ENCODE measurements at places on chromosomes 12 and 14.

- no peaks in the 10 kb centered on the region for H3K4me1 ChIP-seq
- no peak overlapping the region for H3K4me3 ChIP-seq
- H3K36me3 ChIP-seq, result no peaks in the 10 kb centered on the region
- DNase-seq, result peak; percentile 29
Measured at GRCh38 chr14:24840204-24840893, 206.4 kb upstream of the GZMB start.

GRCh38 chr12:6846316-6846869, 4.7 kb downstream of the CDCA3 start:
- no peak overlapping the region for H3K4me3 ChIP-seq
- peaks cover 8% of the 10 kb centered on the region for H3K4me1 ChIP-seq
- no peak overlapping the region for H3K27ac ChIP-seq
- H3K36me3 ChIP-seq, result peaks cover 65% of the 10 kb centered on the region
- no peaks in the 10 kb centered on the region for H3K27me3 ChIP-seq

DNA sequence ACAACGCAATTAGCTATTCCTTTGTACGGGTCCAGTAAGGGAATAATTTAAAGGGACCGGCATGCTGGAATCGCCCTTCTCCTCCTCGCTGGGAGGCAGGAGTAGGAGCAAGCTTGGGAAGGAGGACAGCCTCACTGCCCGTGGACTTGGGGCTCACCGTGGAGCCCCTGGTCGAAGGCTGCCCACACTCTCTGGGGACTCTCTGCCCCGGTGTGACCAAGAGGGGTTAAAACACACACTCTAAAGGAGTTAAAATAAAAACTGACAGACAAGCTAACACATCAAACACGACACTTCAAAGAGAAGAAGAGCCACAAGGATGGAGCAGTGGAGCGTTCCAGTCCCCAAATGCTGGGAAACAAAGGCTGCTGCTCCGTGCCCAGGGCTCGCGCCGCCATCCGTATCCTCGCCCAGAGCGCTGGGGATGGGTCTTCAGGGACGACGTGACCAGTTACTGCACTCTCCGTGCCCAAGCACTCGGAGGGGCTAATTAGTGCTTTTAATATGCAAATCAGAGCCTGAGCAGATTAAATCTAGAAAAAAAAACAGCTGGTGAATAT, 123.3 kb downstream of the PAPOLA start:
- no peak overlapping the region for H3K27ac ChIP-seq
- no peaks in the 10 kb centered on the region for H3K4me1 ChIP-seq
- H3K4me3 ChIP-seq, result no peak overlapping the region
- H3K27me3 ChIP-seq, result peaks cover 56% of the 10 kb centered on the region
- H3K36me3 ChIP-seq, result no peaks in the 10 kb centered on the region
- no peak for DNase-seq

DNA sequence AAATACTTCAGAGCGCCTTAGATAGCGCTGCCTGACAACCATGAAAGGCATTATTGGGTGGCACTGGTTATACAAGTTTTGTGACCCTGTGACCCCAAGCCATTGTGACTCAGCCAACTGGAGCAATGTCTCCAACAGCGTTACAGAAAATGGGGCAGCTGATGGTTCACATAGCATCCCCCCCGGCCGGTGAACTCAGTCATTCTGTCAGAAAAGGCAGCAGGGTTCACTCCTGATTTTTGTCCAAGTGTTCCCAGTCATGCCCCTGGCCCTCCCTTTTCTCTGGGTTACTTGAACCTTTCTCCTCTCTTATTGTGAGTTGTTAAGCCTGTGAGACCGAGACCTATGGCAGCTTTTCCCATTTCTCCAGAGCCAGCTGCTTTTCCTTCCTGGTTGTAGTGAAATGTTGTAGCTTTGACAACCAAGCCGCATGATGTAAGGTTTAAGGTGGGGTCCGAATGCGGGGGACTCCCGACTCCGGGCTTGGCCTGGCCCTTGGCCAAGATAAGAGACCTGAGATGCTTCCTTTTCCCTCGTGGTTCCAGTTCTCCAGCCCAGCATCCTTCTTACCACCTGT, 22.0 kb downstream of the CD9 start:
- H3K27me3 ChIP-seq, result no peaks in the 10 kb centered on the region
- H3K4me1 ChIP-seq, result peaks cover 21% of the 10 kb centered on the region
- no peak overlapping the region for H3K27ac ChIP-seq
- H3K4me3 ChIP-seq, result no peak overlapping the region

GRCh38 chr14:81797315-81797714, 263.7 kb upstream of the SEL1L start:
- no peak for DNase-seq
- H3K4me3 ChIP-seq, result no peak overlapping the region

- no peak overlapping the region for H3K27ac ChIP-seq
- H3K4me3 ChIP-seq, result no peak overlapping the region
- no peak for DNase-seq
- peaks cover 3% of the 10 kb centered on the region for H3K4me1 ChIP-seq
- H3K27me3 ChIP-seq, result no peaks in the 10 kb centered on the region
- no peaks in the 10 kb centered on the region for H3K36me3 ChIP-seq
Measured at GRCh38 chr12:43290836-43291235, 261.2 kb downstream of the ADAMTS20 start.

- H3K4me3 ChIP-seq, result no peak overlapping the region
- no peaks in the 10 kb centered on the region for H3K4me1 ChIP-seq
- no peaks in the 10 kb centered on the region for H3K36me3 ChIP-seq
- no peak overlapping the region for H3K27ac ChIP-seq
- H3K27me3 ChIP-seq, result no peaks in the 10 kb centered on the region
- no peak for DNase-seq
Measured at GRCh38 chr12:103422746-103423515, 72.8 kb downstream of the C12orf42 start.

GRCh38 chr12:132116709-132117557, 27.2 kb downstream of the DDX51 start:
- peaks cover 81% of the 10 kb centered on the region for H3K36me3 ChIP-seq
- H3K4me1 ChIP-seq, result no peaks in the 10 kb centered on the region
- H3K27me3 ChIP-seq, result no peaks in the 10 kb centered on the region
- no peak overlapping the region for H3K27ac ChIP-seq

- H3K4me1 ChIP-seq, result no peaks in the 10 kb centered on the region
- no peaks in the 10 kb centered on the region for H3K36me3 ChIP-seq
- peaks cover 51% of the 10 kb centered on the region for H3K27me3 ChIP-seq
- DNase-seq, result no peak
- H3K4me3 ChIP-seq, result no peak overlapping the region
Measured at GRCh38 chr12:98374007-98374406, 141.4 kb upstream of the TMPO start.

DNA sequence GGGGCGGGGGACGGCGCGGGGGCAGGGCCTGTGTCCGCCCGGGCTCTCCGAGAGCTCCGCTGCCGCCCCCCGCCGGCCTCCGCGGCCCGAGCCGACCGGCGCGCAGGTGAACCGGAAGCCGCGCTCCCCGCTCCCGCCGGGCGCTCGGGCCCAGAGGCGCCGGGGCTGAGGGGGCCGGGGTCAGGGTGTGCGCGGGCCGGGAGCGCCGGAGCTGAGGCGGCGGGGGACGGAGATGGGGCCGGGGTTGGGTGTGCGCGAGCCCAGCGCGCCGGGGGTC, 431 bp downstream of the HIP1R start:
- DNase-seq, result no peak
- H3K4me1 ChIP-seq, result peaks cover 20% of the 10 kb centered on the region
- H3K27ac ChIP-seq, result no peak overlapping the region

GRCh38 chr12:76568888-76569551, 9.4 kb upstream of the OSBPL8 start:
- no peaks in the 10 kb centered on the region for H3K4me1 ChIP-seq
- no peak for DNase-seq
- H3K27ac ChIP-seq, result no peak overlapping the region
- no peaks in the 10 kb centered on the region for H3K27me3 ChIP-seq

DNA sequence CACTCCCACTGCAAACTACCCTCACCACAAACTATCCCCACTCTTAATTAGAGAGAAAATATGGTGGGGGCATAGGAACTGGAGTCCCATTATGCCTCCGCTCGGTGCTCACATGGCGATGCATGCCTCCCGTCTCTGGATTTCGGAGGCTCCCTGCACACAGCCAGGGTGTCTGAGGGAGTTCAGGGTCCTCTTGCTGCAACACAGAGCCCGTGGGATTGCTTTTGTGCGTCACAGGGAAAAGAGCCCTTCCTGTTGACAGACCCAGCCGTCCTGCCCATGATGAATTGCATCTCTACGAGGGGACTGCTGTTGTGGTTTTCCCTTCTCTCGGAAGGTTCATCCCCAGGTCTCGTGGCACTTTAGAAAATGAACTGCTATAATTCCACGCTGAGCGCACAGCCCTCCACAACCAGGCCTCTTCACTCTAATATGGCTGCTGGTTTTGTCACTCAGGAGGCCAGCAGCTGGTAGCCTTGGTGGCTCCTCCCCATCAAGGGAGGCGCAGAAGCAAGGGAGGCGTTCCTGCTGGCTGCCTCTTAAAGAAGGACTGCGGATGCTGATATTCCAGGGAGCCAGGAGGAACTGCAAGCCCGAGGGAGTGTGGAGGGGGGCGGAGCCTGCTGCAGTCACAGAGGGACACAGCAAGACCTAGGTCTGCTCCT, 158.0 kb downstream of the KCNA5 start:
- H3K4me3 ChIP-seq, result no peak overlapping the region
- H3K27ac ChIP-seq, result no peak overlapping the region
- peaks cover 34% of the 10 kb centered on the region for H3K27me3 ChIP-seq
- no peaks in the 10 kb centered on the region for H3K4me1 ChIP-seq
- no peaks in the 10 kb centered on the region for H3K36me3 ChIP-seq

DNA sequence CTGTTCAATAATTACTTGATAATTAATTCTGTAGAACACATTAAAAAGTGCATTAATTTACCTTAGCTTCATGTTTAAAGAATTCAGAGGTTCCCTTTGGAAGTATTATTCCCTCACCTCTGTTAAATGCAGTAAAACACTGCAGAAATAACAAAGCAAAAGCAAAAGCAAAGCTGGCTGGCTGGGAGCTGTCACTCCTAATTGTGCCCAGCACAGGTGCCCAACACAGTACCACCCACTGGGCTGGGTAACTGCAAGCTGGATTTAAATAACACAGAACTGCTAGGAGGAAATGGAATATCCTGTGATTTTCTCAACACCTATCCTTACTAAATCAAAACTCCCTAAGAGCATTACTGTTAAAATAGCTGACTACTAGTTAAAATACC, 72.6 kb downstream of the SLC2A13 start:
- H3K27ac ChIP-seq, result no peak overlapping the region
- no peak for DNase-seq
- no peaks in the 10 kb centered on the region for H3K36me3 ChIP-seq
- no peaks in the 10 kb centered on the region for H3K27me3 ChIP-seq
- H3K4me3 ChIP-seq, result no peak overlapping the region

DNA sequence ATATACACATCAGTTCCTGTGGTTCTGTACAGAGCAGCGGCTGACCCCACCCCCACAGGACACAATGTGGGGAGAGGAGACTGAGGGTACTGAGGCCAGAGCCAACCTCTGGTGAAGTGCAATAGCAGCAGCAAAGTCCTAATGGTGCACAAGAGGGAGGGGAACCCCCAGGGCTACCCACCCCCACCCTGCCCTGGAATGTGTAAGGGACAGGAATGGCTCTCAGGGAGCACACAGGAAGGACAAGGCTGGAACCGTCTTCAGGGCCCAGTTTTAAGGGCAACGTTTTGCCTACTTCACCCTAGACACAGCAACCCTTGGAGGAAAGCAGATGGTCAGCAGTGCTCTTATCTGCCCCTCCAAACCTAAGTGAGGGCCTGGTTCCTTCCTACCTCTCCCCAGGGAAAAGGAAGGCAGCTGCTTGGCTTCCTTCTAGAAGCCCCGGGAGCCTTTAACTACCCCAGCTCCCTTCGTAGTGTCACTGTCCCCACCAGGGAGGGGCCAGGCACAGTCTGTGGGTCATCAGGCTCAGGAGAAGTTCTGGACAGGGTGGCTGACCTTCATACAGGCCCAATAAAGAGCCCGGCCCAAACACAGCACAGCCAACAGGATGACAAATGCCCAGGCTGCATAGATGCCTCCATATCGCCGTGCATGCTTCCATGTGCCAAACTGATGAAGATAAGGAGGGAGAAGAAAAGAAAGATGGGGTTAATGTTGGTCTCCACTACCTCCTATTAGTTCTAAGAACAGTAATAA, 3.0 kb downstream of the PIP4P1 start:
- no peak overlapping the region for H3K4me3 ChIP-seq
- no peaks in the 10 kb centered on the region for H3K27me3 ChIP-seq
- H3K27ac ChIP-seq, result no peak overlapping the region
- peaks cover 11% of the 10 kb centered on the region for H3K4me1 ChIP-seq
- DNase-seq, result no peak
- peaks cover 42% of the 10 kb centered on the region for H3K36me3 ChIP-seq

GRCh38 chr14:68795597-68796417, 2.9 kb upstream of the ZFP36L1 start:
- H3K36me3 ChIP-seq, result peaks cover 12% of the 10 kb centered on the region
- H3K4me3 ChIP-seq, result peak overlapping the region; percentile 75
- DNase-seq, result peak; percentile 92

DNA sequence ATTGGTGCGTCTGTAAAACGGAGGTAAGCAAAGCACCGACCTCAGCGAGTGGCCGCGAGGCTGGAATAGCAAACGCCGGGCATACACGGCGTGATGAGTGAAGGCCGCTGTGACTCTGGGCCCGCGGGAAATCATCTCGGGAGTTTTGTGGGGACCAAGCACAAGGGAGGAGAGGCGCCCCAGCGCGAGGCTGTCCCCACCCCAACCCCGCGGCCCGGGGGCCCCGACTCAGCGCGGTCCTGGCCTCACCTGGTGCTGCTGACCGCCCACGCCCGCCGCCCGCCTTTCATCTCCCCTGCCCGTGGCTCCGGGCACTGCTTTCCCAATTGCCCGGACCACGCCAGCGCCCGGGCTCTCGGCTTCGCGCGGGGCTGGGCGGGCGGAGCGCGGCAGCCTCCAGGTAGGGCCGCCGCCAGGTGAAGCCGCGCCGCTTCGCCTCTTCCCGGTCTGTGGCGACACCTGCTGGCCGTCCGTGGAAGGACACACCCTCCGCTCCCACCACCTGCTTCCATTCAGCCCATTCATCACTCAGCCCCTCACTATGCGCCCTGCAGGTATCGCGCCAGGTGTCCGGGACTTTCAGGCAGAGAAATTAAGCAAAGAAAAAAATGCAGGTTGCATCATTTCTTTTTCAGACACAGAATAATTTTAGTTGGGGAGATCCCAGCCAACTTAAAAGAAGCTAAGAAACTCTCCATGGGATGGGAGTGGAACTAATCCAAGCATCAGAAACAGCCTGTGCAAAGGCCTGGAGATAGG, 360.4 kb downstream of the MED13L start:
- DNase-seq, result no peak
- H3K27me3 ChIP-seq, result peaks cover 42% of the 10 kb centered on the region
- H3K4me1 ChIP-seq, result peaks cover 4% of the 10 kb centered on the region
- H3K4me3 ChIP-seq, result no peak overlapping the region

DNA sequence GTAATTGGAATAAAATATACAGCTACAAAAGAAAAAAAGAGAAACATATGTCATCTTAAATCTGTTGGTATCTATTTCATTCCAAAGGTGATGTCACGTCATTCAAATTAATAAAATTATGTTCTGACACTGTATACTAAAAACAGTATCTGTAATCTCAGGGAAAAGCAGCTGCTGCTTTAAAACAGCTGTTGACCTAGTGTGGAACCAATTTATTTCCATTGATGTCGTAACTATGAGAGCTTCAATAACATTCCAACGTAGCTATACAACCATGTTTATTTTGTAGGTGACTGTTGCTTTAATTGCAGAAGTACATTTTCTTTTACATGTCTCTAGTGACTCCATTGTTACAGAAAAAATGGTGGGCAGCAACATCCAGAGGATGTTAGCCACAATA, 571.7 kb downstream of the RPS29 start:
- no peaks in the 10 kb centered on the region for H3K4me1 ChIP-seq
- no peak overlapping the region for H3K27ac ChIP-seq
- H3K36me3 ChIP-seq, result no peaks in the 10 kb centered on the region
- no peak for DNase-seq
- no peak overlapping the region for H3K4me3 ChIP-seq

All from mesenchymal stem cell (in vitro differentiated cells and primary cell).